ENCODE measurements at places on chromosomes 5 and 9. TPM values are rescaled to one million over a fixed set of nuclear protein-coding genes. Genes with fewer than 3 reads are reported as not detected.

Gene SHISAL2B
- total RNA-seq = not detected

Gene ATG10
- total RNA-seq = 5.0 TPM

Gene TRPM6
- 1.6 TPM for total RNA-seq

Gene GARIN3
- not detected for total RNA-seq

Gene SHOC1
- not detected for total RNA-seq

DNA sequence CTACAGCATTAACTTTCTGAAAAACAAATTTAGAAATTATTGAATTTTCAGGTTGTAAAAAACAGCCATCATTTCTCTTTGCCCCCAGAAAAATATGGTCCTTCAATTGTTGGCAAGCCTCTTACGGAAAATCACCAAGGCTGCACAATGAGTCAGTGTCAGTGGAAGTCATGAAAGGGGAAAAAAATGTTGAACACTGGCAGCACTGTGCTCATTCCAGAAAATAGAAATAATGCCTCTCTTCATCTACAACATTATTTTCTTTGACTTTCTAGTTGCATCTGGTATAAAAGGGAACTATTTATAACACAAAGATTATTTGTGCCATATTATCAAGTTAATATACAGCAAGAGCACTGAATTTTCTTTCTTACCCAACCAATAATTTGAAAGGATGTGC lies 26.7 kb upstream of the STK32A start:
- no peak for DNase-seq
- no peaks in the 10 kb centered on the region for H3K27me3 ChIP-seq

DNA sequence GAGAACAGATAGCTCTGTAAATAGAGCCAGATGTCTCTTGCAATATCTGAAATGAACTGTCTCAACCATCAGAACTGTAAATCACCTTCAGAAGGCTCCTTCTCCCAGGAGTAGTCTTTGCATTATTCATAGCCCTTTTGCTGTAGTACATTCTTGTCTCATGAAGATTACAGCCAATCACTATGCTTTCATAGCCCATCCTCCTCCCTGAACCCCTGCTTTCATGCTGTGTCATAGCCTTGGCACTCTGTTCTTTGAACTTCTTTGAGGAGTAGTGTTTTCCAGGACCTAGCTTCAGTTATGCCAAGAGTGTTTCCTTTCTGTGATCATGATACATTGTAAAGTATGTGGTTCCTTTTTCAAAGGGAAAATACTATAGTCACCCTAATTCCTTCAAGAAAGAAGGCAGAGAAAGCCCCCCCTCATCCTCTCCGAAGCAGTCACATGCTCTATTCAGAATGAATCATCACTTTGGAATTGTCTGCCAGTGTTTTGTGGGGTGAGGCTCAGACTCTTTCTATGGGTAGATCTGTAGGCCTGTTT lies 61.1 kb downstream of the GRIA1 start:
- no peaks in the 10 kb centered on the region for H3K4me1 ChIP-seq
- H3K4me3 ChIP-seq = no peak overlapping the region
- H3K27ac ChIP-seq = no peak overlapping the region
- H3K27me3 ChIP-seq = no peaks in the 10 kb centered on the region
- no peak for DNase-seq

GRCh38 chr5:147055850-147056566 lies 177.5 kb upstream of the PPP2R2B start:
- H3K4me3 ChIP-seq = no peak overlapping the region
- no peak for DNase-seq
- H3K27ac ChIP-seq = no peak overlapping the region
- H3K36me3 ChIP-seq = no peaks in the 10 kb centered on the region
- H3K27me3 ChIP-seq = no peaks in the 10 kb centered on the region
- H3K4me1 ChIP-seq = no peaks in the 10 kb centered on the region

DNA sequence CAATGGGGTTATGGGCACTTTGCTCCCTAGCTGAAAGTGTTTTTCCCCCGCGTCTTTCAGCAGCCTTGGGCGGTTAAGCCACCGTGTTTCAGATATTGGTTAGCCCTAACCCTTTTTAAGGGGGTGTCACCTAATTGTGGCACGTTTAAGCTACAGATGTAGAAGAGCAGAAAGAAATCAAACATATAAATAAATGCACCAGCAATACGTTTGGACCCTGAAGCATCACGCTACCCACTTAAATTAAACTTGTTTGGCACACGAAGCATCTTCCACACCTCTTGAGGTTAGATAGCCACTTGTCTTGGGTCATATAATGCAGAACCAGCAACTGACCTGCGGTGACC lies 768 bp downstream of the YTHDC2 start:
- DNase-seq = no peak
- peak overlapping the region; percentile 97 for H3K4me3 ChIP-seq
- H3K36me3 ChIP-seq = peaks cover 14% of the 10 kb centered on the region

DNA sequence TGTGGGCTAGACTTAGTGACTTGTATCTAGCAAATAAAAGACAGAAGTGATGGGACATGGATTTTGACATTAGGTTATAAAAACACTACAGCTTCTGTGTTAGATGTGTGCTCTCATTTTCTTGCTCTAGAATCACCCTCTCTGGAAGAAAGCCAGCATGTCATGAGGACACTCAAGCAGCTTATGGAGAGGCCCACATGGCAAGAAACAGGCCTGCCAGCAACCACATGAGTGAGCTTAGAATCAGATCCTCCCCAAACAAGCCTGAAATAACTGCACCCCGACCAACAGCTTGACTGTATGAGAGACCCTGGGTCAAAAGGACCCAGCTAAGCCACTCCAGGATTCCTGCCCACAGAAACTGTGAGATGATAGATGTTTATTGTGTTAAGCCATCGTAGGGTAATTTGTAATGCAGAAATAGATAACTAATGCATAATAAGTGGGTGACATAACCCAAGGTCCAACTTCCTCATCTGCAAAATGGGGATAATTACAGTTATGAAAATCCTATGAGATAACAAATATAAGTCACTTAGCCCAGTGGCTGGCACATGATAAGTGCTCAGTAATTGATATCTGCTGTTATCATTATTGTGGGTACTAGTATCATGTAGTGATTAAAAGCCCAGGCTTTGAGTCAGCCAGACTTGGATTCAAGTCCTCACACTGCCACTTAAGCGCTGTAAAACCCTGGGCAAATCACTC lies 86.5 kb downstream of the KLHL3 start:
- H3K27ac ChIP-seq = no peak overlapping the region
- no peaks in the 10 kb centered on the region for H3K4me1 ChIP-seq
- no peaks in the 10 kb centered on the region for H3K36me3 ChIP-seq
- no peak for DNase-seq

DNA sequence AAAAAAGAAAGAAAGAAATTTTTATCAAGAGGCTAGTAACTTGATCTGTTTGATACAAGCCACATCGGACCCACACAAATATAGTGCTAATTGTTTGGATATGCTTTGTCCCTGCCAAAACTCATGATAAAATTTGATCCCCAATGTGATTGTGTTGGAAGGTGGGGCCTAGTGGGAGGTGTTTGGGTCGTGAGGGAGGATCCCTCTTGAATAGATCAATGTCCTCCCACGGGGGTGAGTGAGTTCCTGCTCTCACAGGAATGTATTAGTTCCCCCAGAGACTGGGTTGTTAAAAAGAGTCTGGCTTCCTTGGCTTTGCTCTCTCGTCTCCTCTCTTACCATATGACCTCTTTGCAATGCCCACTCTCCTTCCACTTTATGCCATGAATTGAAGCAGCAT lies 80.6 kb upstream of the CPLX2 start:
- H3K4me3 ChIP-seq = no peak overlapping the region
- no peaks in the 10 kb centered on the region for H3K36me3 ChIP-seq
- no peaks in the 10 kb centered on the region for H3K4me1 ChIP-seq
- peaks cover 66% of the 10 kb centered on the region for H3K27me3 ChIP-seq
- H3K27ac ChIP-seq = no peak overlapping the region

GRCh38 chr5:179260324-179261070 lies 84.8 kb downstream of the ADAMTS2 start:
- H3K4me3 ChIP-seq = no peak overlapping the region
- H3K4me1 ChIP-seq = peaks cover 10% of the 10 kb centered on the region
- H3K36me3 ChIP-seq = no peaks in the 10 kb centered on the region
- DNase-seq = no peak
- no peak overlapping the region for H3K27ac ChIP-seq
- H3K27me3 ChIP-seq = no peaks in the 10 kb centered on the region

DNA sequence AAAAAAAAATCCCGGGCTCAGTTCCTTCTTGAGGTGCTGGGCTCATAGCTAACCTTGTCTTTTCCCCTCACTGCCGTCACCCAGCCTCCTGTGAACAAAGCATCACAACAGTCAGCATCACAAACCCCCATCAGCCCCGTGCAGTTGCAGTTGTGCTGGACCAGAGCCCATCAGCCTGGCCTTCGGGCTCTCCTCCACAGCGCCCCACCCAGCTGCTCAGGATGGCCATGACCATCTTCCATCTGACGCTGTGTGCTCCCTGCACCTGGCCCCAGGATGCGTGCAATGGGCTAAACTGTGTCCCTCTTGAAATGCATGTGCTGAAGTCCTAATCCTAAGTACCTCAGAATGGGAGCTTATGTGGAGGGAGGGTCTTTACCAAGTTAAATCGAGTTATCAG lies 48.1 kb downstream of the NSUN2 start:
- peaks cover 17% of the 10 kb centered on the region for H3K4me1 ChIP-seq
- no peak for DNase-seq
- no peak overlapping the region for H3K27ac ChIP-seq
- no peak overlapping the region for H3K4me3 ChIP-seq
- H3K27me3 ChIP-seq = peaks cover 59% of the 10 kb centered on the region

GRCh38 chr5:65971643-65972042 lies 45.3 kb downstream of the ERBIN start:
- no peak for DNase-seq
- H3K27me3 ChIP-seq = no peaks in the 10 kb centered on the region
- H3K4me1 ChIP-seq = peaks cover 51% of the 10 kb centered on the region
- no peak overlapping the region for H3K27ac ChIP-seq
- no peak overlapping the region for H3K4me3 ChIP-seq
- H3K36me3 ChIP-seq = no peaks in the 10 kb centered on the region

DNA sequence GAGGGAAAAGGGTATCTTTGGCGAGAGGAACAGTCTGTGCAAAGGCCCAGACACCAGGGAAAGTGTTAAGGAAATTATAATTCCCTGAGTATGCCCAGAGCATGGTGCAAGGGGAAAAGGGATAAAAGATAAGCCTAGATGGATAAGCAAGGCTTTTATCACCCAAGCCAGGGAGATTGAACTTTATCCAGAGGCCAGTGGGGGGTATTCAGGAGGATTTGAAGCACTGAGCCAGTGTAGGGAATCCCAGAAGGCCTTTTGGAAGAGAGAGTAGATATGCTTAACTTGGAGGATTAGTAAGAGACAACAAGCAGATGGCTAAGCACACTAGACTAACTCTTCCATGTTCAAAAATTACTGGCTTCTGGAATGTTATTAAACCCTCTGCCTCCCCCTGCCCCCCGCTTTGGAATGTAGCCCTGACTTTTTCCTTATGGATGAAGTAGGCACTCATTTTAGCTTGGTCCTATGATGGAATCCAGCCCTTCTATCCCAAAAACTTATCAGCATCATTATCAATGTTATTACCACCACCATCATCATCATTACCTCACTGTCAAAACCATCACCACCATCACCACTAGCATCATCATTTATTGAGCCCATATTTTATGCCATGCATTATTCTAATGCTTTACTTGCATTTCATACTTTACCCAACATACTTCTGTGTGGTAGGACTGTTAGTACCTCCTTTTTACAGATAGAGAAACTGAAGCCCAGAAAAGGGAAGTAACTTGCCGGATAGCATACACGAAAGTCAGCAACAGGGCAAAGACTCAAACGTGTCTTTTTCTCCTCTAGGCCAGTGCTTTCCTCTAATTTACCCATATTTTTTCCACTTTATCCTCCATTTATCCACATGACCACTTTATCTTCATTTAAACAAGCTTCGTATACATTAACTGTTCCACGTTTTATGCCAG lies 237.0 kb downstream of the PAPPA start:
- H3K27me3 ChIP-seq = no peaks in the 10 kb centered on the region
- no peak for DNase-seq
- H3K4me1 ChIP-seq = peaks cover 6% of the 10 kb centered on the region
- peaks cover 26% of the 10 kb centered on the region for H3K36me3 ChIP-seq

- H3K4me1 ChIP-seq = no peaks in the 10 kb centered on the region
- H3K27me3 ChIP-seq = no peaks in the 10 kb centered on the region
- no peak overlapping the region for H3K4me3 ChIP-seq
- no peak for DNase-seq
- H3K27ac ChIP-seq = no peak overlapping the region
- no peaks in the 10 kb centered on the region for H3K36me3 ChIP-seq
Observed at GRCh38 chr5:136424835-136425584, 59.7 kb upstream of the TRPC7 start.

DNA sequence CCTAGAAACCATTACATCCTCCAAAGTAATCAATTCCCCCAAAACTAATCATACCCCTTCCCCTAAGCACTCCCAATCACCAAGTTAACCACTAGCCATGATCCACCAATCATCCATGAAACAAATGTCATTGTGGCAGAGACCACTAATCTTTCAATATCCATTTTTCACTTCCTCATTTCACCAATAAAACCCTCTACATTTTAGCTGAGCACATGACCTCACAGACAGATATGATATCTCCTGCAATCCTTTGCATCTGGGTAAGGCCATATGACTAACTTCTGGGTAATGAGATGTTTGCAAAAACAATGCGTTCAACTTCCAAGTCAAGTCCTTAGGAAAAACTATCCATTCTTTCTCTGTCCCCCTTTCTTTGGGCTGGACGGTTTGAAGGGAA lies 20.7 kb downstream of the OR2S2 start:
- H3K36me3 ChIP-seq = no peaks in the 10 kb centered on the region
- no peak overlapping the region for H3K4me3 ChIP-seq
- no peak for DNase-seq
- H3K4me1 ChIP-seq = no peaks in the 10 kb centered on the region
- no peak overlapping the region for H3K27ac ChIP-seq
- H3K27me3 ChIP-seq = no peaks in the 10 kb centered on the region

DNA sequence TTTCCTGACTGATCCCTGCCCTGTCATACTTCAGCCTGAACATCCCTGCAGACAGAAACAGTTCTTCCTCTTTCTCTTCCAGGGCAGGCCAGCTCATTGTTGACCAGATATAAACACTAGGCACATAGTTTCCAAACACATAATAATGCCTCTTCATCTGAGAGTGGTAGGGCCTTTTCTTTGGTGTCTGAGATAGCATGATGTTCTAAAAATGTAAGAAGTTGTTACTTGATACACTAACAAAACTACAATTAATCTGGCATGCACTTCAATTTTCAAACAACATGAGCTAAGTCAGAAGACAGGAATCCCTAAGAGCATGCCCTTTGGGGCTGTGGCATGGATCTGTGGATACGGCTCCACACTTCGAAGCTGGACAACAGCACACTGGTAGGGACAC lies 246.6 kb downstream of the SPOCK1 start:
- no peaks in the 10 kb centered on the region for H3K4me1 ChIP-seq
- peak overlapping the region; percentile 79 for H3K27ac ChIP-seq
- no peak for DNase-seq
- H3K4me3 ChIP-seq = no peak overlapping the region
- H3K27me3 ChIP-seq = no peaks in the 10 kb centered on the region
